HepG2 (cell line): ENCODE measurements at places on chromosomes 13 and 19. TPM values are rescaled to one million over a fixed set of nuclear protein-coding genes. Genes with fewer than 3 reads are reported as not detected.

DNA sequence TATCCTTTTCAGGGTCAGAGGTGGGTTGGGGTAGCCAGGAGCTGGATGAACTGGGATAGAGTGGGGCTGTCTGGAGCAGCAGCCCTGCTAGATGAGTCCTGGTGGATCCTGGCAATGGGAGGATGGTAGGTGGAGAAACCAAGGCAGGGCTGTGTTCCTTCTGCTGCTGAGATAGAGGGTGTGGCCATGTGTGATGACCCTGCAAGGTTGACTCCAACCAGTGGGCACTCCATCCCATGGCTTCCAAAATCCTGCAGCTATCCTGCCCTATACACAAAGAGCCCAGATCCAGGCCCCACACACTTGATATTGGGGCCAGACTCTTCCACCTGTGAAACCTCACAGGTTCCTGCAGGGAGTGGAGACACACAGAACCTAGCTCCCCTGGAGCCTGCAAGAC, 2.4 kb upstream of the ZNF446 start:
- peaks cover 4% of the 10 kb centered on the region; the same call in 1 of the 2 replicates for H3K36me3 ChIP-seq
- no peak overlapping the region for H3K4me3 ChIP-seq
- no peaks in the 10 kb centered on the region for H3K27me3 ChIP-seq
- no peak for DNase-seq
- peaks cover 20% of the 10 kb centered on the region for H3K4me1 ChIP-seq

DNA sequence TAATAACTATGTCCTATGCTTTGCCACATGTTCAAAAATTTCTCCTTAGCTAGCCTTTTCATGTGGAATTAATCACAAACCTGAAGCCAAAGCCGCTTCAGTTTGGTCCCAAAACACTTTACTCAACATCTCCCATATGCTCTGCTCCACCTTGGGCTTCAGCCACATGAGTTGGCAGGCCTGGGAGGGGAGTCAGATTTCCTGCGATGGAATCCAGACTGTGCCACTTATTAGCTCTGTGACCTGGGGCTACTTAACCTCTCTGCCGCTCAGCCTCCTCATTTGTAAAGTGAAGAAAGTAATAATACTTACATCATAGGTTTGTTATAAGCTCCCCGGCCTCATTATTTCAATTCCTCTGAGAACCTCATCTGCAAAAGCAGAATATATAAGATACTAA, 272.0 kb downstream of the LMO7 start:
- H3K4me3 ChIP-seq = no peak overlapping the region
- H3K27me3 ChIP-seq = peaks cover 9% of the 10 kb centered on the region; the same call in 1 of the 3 replicates
- no peaks in the 10 kb centered on the region for H3K4me1 ChIP-seq
- H3K27ac ChIP-seq = no peak overlapping the region
- no peak for DNase-seq

DNA sequence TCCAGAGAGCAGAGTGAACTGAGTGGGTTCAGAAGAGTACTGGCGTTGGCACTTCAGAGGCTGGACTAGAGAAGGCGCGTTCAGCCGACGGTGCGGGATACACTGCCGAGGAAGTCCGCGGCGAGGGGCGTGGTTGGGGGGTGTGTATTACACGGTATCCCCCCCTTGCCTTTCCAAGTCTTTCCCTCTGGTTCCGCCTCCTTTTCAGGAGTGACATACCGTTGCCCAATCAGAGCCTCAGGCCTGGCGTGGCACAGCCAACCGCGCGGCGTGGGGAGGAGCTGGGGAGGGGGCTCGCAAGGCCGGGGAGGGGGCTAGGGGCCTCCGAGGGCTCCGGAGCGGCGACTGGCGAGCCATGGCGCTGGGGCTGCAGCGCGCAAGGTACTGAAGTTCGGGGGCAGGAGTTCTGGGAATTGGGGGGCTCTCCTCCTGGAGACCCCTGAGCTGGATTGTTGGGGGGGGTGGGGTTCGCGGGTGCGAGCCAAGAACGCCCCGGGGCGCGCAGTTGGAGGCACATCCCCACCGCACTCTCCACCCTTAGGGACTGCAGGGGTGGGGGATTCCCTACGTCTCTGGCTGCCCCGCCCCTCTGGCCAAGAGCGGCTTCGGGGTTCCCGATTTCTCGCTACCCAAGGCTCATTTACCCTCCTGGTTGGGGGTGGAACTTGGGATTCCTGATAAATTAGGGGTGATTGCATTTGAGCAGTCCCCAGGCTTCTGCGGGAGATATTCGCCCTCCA, at the start of gene HIF3A:
Gene HIF3A, plus strand, starts transcription at position 321 of the 740 bp plus-strand sequence. Its CDS starts 35 bp downstream, at position 356.
- DNase-seq = no peak
- H3K4me1 ChIP-seq = peaks cover 57% of the 10 kb centered on the region
- peak within 1 kb of the TSS; percentile 50; the same call in 1 of the 2 replicates for H3K4me3 ChIP-seq
- H3K27ac ChIP-seq = no peak within 1 kb of the TSS
- H3K36me3 ChIP-seq = no peaks in the 10 kb centered on the region

GRCh38 chr19:33005440-33005839, 33.4 kb downstream of the FAAP24 start:
- peaks cover 12% of the 10 kb centered on the region for H3K36me3 ChIP-seq
- DNase-seq = no peak
- no peak overlapping the region for H3K4me3 ChIP-seq

DNA sequence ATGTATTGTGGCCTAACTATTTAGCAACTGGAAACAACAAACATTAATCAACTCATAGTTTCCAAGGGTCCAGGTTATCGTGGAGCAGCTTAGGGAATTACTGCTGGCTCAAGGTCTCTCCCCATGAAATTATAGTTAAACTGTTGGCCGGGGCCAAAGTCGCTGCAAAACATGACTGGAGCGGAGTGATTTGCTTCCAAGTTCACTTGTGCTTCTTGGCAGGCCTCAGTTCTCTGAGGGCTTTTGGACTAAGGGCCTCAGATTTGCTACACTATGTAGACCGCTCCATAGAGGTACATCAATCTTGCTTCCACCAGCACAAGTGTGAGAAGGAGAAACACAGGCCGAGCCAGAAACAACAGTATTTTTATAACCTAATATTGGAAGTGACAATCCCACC, 9.4 kb upstream of the KBTBD7 start:
- H3K27ac ChIP-seq = no peak overlapping the region
- no peak overlapping the region for H3K4me3 ChIP-seq
- no peak for DNase-seq
- H3K36me3 ChIP-seq = no peaks in the 10 kb centered on the region
- H3K27me3 ChIP-seq = no peaks in the 10 kb centered on the region
- H3K4me1 ChIP-seq = no peaks in the 10 kb centered on the region

GRCh38 chr19:50721441-50722137, 1.6 kb upstream of the CLEC11A start:
- no peak overlapping the region for H3K27ac ChIP-seq
- DNase-seq = no peak
- no peak overlapping the region for H3K4me3 ChIP-seq
- H3K27me3 ChIP-seq = peaks cover 52% of the 10 kb centered on the region

DNA sequence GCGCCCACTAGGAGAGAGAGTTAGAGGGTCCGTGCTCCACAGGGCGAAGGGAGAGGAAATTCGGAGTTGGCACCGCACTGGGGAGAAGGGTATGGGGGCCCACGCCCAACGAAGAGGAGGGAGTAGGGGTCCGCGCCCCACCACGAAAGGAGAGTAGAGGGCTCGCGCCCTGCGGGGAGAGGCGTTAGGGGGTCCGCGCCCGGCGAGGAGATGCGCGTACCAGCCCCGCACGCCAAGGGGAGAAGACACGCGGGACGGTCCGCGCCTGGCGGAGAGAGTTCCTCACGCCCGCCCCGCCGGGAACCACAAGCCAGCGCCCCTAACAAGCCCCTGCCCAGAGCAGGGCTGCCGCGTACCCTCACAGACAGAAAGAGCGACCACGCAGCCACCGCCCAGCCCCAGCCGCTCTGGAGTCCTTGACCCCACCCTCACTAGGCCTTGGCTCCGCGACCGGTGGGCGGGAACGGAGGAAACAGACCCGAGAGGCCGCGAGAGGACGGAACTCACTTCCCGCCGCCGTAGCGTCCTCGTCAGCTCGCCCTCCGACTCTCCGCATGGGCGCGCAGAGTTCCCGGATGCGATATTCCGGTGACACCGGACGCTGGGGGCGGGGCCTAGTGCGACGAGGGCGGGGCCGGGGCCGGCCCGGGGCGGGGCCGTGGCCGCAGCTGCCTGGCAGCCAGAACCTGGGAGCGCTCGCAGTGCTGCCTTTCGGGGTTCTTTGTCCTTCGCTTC, 20.0 kb upstream of the ZSCAN18 start:
- no peaks in the 10 kb centered on the region for H3K4me1 ChIP-seq
- no peak overlapping the region for H3K4me3 ChIP-seq
- no peaks in the 10 kb centered on the region for H3K36me3 ChIP-seq

LMTK3 gene
- 0.22 and 0.29 TPM in 2 replicates for total RNA-seq

OVOL3 gene
- not detected in 2 replicates for total RNA-seq

IFI30 gene
- total RNA-seq = 41.2 and 79.4 TPM in 2 replicates

TYROBP gene
- not detected in 2 replicates for total RNA-seq

TUBB4A gene
- not detected in 2 replicates for total RNA-seq

F7 gene
- total RNA-seq = 7.2 and 12.6 TPM in 2 replicates

TFDP1 gene
- total RNA-seq = 78.3 and 84.2 TPM in 2 replicates
